ENCODE measurements at places on chromosomes 1 and 21.

GRCh38 chr1:16038620-16038912 is 5.0 kb upstream of the CLCNKB start:
- DNase-seq = no peak

DNA sequence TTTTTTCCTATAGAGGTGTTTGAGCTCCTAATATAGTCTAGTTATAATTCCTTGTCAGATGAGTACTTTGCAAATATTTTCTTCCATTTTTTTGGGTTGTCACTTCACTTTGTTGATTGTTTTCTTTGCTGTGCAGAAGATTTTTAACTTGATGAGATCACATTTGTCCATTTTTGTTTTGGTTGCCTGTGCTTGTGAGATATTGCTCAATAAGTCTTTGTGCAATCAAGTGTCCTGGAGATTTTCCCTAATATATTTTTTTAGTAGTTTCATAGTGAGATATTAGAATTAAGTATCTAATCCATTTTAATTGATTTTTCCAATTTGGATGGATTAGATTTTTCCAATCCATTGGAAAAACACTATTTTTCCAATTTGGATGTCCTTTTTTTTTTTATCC is 1395.5 kb downstream of the PLA2G4A start:
- DNase-seq = no peak

GRCh38 chr1:229192853-229193252 is 78.1 kb upstream of the RAB4A start:
- DNase-seq = no peak

DNA sequence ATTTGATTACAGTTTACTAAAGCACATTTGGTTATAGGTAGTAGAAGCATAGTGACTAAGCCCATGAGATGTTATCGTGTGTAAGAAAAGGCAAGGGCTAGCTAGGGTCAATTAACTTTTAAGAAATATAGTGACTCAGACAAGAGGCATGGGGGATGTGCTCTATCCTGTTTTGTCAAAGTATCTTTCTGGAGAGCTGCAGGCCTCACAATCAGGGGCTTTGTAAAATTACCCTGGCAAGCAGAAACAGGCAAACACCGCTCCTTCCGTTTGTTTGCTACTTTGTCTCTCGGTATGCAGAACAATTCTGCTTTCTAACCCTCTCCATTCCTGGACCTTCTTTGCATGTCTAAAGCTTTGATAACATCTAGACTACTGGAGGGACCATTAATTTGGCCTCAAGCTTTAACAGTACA is 26.1 kb upstream of the ZNF697 start:
- no peak for DNase-seq

GRCh38 chr1:48649880-48650279 is 126.8 kb downstream of the BEND5 start:
- no peak for DNase-seq
